ENCODE measurements at places on chromosomes 11 and 22. TPM values are rescaled to one million over a fixed set of nuclear protein-coding genes. Genes with fewer than 3 reads are reported as not detected.

The PRRG4 gene
- 0.55 TPM for total RNA-seq

The PKNOX2 gene
- not detected for total RNA-seq

The TNNI2 gene
- 1.0 TPM for total RNA-seq

The DGCR6 gene
- total RNA-seq, result 0.96 TPM

DNA sequence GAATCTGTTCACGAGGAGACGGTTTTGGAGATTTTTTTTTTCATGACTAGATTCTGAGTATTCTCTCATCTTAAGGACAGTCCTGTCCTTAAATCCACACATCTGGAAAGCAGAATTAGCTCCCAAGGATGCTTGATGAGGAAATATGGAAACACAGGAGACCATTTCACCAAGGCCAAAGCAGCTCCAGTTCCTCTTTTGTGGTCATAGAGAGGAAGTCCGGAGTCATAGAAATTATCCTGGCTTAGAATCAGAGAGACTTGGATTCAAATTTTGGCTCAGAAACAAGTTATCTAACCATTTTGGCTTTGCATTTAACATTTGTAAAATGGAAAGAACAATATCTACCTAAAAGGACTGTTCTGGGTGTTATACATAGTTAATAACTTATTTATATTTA, 7.3 kb upstream of the TEAD1 start:
- no peak for DNase-seq

GRCh38 chr22:24087071-24087795, 76.1 kb downstream of the CABIN1 start:
- DNase-seq, result no peak

DNA sequence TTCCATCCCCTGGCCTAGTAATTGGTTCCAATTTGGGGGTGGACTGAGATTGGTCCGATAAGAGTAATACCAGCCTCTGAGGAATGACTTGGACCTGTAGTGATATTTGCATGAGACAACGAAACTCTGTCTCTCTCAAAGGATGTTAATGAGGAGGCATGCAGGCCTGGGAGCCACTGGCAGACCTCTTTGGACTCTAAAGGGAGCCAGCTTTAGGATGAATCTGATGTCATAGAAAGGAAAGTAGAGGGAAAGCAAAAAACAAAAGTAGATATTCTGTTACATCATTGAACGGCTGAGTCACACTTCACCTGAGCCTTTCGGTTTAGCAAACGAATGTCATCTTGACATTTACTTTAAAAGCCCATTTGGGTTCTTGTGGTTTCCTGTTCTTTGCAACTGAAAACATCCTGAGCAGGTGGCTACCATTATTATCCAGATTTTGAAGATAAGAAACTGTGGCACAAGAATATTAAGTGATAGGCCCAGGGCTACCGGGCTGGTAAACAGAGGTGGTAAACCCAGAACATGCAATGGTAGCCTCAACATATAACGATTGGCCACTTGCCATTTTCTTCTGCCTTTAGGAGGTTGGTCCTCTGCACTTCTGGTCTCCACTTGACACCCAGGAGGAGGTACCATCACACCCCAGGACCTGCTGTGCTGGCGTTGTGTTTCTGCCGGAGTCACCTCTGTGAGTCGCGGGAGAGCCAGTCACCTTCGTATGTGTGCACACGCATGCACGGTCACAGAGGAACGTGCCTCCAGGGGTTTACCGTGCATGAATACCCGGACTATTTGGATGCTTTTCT, 42.7 kb downstream of the RTL6 start:
- peak; percentile 78 for DNase-seq

DNA sequence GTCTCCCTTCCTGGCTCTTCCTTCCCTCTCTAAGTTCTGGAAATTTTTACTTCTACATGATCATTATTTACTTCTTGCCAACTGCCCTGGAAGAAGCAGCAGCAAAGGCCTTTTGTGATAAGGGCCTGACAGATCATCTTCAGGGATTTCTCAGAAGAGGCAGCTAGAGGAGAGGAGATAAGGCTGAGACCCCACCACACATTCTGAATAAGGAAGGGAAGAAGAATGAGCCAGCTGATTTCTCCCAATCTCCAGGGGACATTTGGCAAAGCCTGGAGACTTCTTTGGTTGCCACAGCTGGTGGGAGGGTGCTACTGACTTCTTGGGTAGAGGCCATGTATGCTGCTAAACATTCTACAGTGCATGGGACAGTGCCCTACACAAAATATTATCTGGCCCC, 122.4 kb upstream of the OR9Q1 start:
- no peak for DNase-seq

- DNase-seq, result no peak
These were observed 120.5 kb downstream of the BBOX1 start for GRCh38 chr11:27161071-27161470.

- DNase-seq, result no peak
These were observed 3.5 kb downstream of the KLHDC7B start for GRCh38 chr22:50548921-50549790.

DNA sequence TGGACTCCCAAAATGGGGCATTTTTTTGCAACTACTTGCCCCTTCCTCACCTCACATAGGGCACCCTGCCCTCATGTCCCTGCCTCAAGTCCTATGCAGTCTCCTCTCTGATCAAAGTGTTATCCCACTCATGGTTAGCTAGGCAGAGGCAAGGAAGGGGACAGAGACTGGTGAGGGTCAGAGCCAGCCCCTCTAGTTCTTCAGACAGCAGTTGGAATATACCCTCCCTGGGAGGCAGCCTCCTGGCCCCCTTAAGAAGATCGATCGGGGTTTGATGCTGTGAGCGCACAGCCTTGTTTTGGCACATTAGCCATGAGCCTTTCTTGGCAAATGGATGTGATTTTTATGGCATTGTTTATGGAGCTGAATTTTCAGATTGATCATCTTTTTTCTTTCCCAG, 436.9 kb downstream of the BUD13 start:
- peak; percentile 14 for DNase-seq

DNA sequence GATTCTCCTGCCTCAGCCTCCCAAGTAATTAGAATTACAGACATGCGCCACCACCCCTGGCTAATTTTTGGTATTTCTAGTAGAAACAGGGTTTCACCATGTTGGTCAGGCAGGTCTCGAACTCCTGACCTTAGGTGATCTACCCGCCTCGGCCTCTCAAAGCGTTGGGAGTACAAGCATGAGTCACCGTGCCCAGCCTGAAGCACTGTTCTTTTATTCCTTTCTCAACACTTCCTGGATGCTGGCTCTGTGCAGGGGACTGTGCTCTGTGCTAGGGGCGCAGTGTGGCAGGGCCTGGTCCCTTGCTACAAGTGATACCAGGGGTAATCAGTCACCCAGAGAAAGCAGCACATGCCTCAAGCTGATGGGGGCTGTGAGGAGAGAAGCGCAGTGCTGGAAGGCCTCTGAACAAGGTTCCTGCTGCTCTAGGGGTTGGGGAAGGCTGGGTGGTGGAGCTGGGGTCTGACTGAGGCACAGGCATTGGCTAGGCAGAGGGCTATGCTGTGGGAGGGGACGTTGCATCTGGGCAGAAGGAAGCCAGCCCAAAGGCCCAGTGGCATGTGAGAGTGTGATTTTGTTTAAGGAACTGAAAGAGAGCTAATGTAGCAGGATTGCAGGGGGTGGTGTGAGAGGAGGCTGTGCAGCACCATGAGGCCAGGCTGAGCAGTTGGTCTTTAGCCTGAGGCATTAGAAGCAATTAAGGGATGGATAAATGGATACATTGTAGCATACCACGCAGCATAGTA, 42.5 kb downstream of the CABIN1 start:
- no peak for DNase-seq

GRCh38 chr11:34426766-34427185, 12.0 kb upstream of the CAT start:
- DNase-seq, result no peak

DNA sequence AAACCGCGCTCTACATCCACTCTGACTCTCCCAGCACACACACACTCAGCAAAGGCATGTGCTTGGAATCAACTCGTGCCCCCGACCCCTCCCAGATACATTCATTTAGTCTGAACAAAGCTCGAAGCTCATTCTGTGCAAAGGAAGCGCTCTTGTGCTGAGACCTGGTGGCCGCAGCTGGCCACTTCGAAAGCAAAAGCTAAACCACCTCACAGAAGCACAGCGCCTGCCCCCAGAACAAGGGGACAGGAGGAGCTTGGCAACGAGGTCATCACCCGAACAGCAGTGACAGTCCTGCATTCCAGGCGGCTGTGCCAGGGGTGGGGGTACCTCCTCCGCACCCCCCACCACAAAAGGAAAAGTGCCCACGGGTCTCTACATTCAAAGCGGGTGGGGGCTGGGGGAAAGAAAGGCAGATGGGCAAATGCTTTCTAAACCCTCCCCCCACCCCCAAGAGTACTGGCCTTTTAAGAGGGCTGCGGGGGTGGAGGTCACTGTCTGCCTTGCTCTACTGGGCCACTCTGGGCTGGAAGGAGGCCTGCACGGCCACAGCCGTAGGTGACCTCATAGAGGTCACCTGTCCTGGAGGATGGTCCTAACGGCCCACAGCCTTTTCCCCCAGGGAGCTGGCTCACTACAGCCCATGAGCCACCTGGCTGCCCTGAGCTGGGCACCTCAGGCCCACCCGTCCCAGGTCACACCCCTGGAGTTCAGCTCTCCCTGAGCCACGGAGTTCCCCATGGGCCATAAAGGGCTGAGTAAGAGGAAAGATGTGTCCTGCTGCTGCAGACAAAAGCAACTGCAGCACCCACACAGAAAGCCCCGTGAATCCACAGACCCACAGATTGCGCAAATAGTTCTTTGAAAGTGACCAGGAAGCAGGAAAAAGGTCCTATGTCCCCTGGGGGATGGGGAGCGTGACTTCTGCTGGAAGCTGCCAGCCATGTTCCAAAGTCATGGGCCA, 21.3 kb downstream of the CBX7 start:
- no peak for DNase-seq

GRCh38 chr11:59195586-59195985, 17.1 kb downstream of the MPEG1 start:
- no peak for DNase-seq
